ENCODE measurements at places on chromosomes 13 and 19. TPM values are rescaled to one million over a fixed set of nuclear protein-coding genes. Genes with fewer than 3 reads are reported as not detected.

DNA sequence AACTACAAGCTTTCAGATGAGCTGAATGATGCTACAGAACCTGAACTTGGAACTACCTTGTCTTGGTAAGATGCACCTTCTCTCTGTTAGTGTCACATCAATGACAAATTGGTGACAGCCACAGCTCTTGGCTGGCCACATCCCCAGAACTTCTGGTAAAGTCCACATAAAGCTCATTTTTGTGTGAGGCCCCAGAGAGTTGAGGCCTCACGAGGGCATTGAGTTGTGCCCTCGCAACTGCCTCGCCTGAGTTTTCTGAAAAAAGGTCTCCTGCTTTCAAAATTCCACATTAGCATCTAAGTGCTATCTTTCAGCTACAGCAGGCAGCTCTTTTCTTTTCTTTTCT lies 42.6 kb downstream of the MRPL57 start:
- H3K27me3 ChIP-seq = no peaks in the 10 kb centered on the region
- H3K36me3 ChIP-seq = no peaks in the 10 kb centered on the region
- H3K4me1 ChIP-seq = no peaks in the 10 kb centered on the region
- H3K4me3 ChIP-seq = no peak overlapping the region

- no peaks in the 10 kb centered on the region for H3K27me3 ChIP-seq
- H3K4me3 ChIP-seq = no peak overlapping the region
- H3K27ac ChIP-seq = no peak overlapping the region
- no peaks in the 10 kb centered on the region for H3K36me3 ChIP-seq
- no peaks in the 10 kb centered on the region for H3K4me1 ChIP-seq
- no peak for DNase-seq
Measured at GRCh38 chr19:17240826-17241399, 4.8 kb downstream of the NR2F6 start.

DNA sequence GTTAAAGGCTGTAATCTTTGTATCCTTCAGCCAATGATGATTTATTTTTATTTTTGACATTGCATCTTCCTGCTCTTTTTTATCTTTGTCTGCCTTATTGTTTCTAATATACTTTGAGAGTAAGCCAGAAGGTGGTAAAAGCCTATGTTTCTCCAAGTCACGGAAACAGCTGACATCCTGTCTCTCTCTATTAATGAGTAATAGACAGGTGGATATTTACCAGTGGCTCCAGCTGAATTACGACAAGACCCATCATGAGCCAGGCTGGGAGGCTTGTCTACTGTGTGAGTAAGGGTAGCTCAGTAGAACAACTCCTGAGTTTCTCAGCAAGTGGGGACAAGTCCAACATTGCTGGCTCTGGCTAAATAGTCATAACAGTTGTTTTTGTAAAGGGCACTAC lies 166.6 kb downstream of the NDFIP2 start:
- H3K27me3 ChIP-seq = no peaks in the 10 kb centered on the region
- no peak overlapping the region for H3K27ac ChIP-seq
- H3K36me3 ChIP-seq = no peaks in the 10 kb centered on the region
- no peaks in the 10 kb centered on the region for H3K4me1 ChIP-seq

DNA sequence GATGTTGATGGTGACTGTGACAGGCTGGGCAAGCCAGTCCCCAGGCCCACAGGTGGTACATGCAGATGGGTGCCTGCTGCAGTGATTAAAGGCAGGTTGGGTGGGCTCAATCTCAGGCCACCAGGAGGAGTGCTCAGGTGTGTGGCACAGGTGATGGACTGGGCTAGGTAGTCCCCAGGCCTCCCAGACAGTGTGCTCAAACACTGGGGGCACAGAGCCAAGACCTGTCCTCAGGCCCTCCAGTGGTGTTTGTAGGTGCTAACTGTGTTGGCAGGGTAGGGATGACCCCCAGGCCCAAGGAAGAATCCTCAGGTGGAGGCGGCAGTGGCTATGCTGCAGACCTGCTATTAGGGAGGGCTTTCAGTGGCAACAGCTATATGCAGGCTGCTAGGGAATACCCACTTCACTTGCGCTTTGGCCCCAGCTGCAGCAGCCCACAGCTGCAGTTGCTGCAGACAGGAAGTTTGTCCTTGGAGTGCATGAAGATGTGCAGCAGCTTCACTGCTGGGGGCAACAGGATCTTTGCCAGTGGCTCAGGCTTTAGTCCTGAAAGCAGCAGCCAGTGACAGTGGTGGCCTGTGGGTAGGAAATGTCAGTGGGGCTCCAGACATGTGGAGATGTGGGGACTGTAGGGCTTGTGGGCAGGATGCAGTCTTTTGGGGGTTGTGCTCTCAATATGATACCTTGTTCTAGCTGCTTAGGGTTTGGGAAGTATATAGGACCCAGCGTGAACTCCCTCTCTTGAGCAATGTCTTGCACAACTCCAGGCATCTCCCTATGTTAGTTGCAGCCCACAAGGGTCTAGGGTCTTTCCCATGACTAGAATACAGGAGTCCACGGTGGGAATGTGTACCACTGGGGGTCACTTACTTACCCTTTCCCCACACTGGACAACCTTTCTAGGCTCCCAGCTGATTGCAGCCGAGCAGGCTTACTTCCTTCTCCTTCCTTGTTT lies 54.1 kb upstream of the MLNR start:
- no peaks in the 10 kb centered on the region for H3K4me1 ChIP-seq
- no peak for DNase-seq
- no peak overlapping the region for H3K4me3 ChIP-seq
- H3K27ac ChIP-seq = no peak overlapping the region

DNA sequence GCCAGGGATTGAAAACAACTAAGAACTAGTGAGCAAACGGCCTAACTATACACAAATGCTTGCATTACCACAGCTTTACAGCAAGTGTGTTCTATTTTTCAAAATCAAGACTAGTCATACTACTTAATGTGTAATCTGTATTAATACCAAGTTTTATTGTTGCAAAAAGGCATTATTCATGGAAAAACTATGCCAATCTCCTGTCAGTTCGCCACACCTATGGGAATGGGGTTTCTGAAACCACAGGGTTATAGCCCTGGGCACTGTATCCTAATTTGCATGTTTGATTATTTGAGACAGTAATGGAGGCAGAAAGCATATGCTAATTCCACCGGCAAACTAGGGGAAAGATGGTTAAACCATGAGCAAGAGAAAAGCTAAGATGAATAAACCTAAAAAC lies 14.3 kb downstream of the GAS6 start:
- H3K4me1 ChIP-seq = peaks cover 5% of the 10 kb centered on the region
- H3K4me3 ChIP-seq = no peak overlapping the region
- H3K27ac ChIP-seq = no peak overlapping the region
- no peak for DNase-seq
- H3K36me3 ChIP-seq = no peaks in the 10 kb centered on the region

The RXFP2 gene
- not detected for total RNA-seq

The CYP4F3 gene
- total RNA-seq = 80.6 TPM

DNA sequence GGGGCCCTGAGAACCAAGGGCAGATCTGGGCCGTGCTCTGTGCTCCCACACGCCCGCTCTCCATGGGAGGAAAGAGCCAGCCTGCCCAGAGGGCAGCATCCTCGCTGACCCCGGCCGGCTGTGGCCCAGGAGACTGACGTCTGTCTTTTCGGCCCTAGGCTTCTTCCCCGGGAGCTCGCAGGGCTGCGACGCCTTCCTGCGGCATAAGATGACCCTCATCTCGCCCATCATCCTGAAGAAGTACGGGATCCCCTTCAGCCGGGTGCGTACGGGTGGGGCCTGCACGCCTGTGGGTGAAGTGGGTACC lies 108.2 kb downstream of the KDM4B start:
- no peak overlapping the region for H3K4me3 ChIP-seq
- no peak overlapping the region for H3K27ac ChIP-seq
- no peaks in the 10 kb centered on the region for H3K27me3 ChIP-seq
- no peak for DNase-seq
- H3K4me1 ChIP-seq = no peaks in the 10 kb centered on the region
- H3K36me3 ChIP-seq = peaks cover 71% of the 10 kb centered on the region

The KCNJ14 gene
- 2.0 TPM for total RNA-seq

DNA sequence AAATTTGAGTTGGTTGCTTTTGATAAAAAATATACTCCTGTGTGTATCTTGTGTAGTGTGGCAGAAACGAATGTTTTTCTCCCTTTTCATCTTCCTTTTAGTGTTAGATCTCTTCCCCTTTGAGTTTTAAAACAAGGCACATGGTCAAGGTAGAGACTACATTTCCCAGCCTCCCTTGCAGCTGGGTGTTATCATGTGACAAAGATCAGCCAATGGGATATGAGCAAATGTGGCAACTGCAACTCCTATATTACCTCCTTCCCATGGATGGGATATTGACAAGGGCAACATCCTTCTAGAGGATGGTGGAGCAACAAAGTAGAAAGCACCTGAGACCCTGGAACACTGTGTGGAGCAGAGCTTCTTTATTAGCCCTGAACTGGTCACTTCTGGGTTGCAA lies 42.4 kb downstream of the ADGRE3 start:
- no peaks in the 10 kb centered on the region for H3K27me3 ChIP-seq
- H3K4me3 ChIP-seq = no peak overlapping the region
- no peak overlapping the region for H3K27ac ChIP-seq

- H3K27me3 ChIP-seq = no peaks in the 10 kb centered on the region
- H3K4me3 ChIP-seq = no peak overlapping the region
- DNase-seq = no peak
- H3K4me1 ChIP-seq = no peaks in the 10 kb centered on the region
- no peak overlapping the region for H3K27ac ChIP-seq
- H3K36me3 ChIP-seq = no peaks in the 10 kb centered on the region
Measured at GRCh38 chr19:10069046-10069445, 17.1 kb upstream of the SHFL start.

The CTXN1 gene
- total RNA-seq = 2.4 TPM

- no peak overlapping the region for H3K4me3 ChIP-seq
- H3K27me3 ChIP-seq = no peaks in the 10 kb centered on the region
- no peaks in the 10 kb centered on the region for H3K36me3 ChIP-seq
- no peak for DNase-seq
- H3K4me1 ChIP-seq = no peaks in the 10 kb centered on the region
Measured at GRCh38 chr13:38781539-38781938, 94.7 kb downstream of the FREM2 start.

GRCh38 chr13:21541271-21541670 lies 62.7 kb downstream of the MICU2 start:
- no peaks in the 10 kb centered on the region for H3K4me1 ChIP-seq
- no peak overlapping the region for H3K4me3 ChIP-seq
- no peaks in the 10 kb centered on the region for H3K36me3 ChIP-seq
- no peak overlapping the region for H3K27ac ChIP-seq
- H3K27me3 ChIP-seq = no peaks in the 10 kb centered on the region

GRCh38 chr13:106383791-106384190 lies 151.7 kb downstream of the EFNB2 start:
- H3K27ac ChIP-seq = no peak overlapping the region
- H3K4me1 ChIP-seq = no peaks in the 10 kb centered on the region
- no peak overlapping the region for H3K4me3 ChIP-seq
- no peaks in the 10 kb centered on the region for H3K27me3 ChIP-seq
- no peak for DNase-seq

GRCh38 chr13:28355046-28355821 lies 139.7 kb downstream of the FLT1 start:
- DNase-seq = no peak
- H3K27me3 ChIP-seq = no peaks in the 10 kb centered on the region
- H3K4me3 ChIP-seq = no peak overlapping the region
- no peaks in the 10 kb centered on the region for H3K36me3 ChIP-seq
- no peaks in the 10 kb centered on the region for H3K4me1 ChIP-seq
- H3K27ac ChIP-seq = no peak overlapping the region

DNA sequence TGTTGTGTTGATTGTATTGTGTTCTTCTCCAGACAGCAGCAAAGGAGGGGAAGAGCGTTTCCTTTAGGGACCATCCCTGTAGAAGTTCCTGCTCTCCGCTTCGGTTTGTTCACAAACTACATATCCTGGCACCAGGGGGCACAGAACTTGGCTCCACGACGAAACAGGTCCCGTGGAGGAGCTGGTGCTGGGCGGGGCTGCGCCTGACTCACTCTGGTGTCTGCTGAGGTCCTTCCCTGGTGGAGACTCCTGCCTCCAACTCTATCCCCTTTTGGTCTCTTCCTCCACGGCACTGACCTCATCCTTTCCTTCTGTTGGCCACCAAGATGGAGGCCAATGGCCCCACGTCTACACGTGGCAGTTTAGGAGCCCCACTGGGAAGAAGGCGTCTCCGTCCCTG lies 14.7 kb downstream of the TMPRSS9 start:
- H3K27me3 ChIP-seq = no peaks in the 10 kb centered on the region
- H3K27ac ChIP-seq = no peak overlapping the region
- H3K36me3 ChIP-seq = no peaks in the 10 kb centered on the region
- no peak for DNase-seq
- H3K4me3 ChIP-seq = no peak overlapping the region

DNA sequence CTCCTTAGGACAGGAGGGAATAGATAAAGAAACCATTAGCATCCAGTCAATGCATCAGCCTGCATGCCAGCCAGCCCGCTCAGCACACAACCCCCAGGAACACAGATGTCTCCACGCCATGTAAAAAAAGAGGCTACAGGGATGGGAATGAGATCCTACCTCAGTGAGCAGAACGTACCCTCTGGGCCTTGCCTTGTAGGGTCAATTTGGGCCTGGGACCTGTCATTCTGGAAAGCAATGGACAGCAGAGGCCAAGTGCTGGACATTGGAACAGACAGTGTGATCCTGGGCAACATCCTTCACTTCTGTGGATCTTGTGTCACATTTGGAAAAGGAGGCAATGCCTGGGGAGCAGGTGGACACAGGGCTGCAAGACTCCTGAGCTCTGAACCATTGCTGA lies 26.0 kb downstream of the VSTM2B start:
- no peaks in the 10 kb centered on the region for H3K36me3 ChIP-seq
- H3K4me3 ChIP-seq = no peak overlapping the region
- H3K27ac ChIP-seq = no peak overlapping the region
- H3K4me1 ChIP-seq = no peaks in the 10 kb centered on the region
- DNase-seq = no peak
- H3K27me3 ChIP-seq = no peaks in the 10 kb centered on the region

- H3K4me1 ChIP-seq = no peaks in the 10 kb centered on the region
- no peaks in the 10 kb centered on the region for H3K27me3 ChIP-seq
- no peaks in the 10 kb centered on the region for H3K36me3 ChIP-seq
- H3K27ac ChIP-seq = no peak overlapping the region
- no peak overlapping the region for H3K4me3 ChIP-seq
Measured at GRCh38 chr13:57787058-57787791, 155.7 kb downstream of the PCDH17 start.

GRCh38 chr19:47650700-47651099 lies 41.8 kb downstream of the BICRA start:
- DNase-seq = no peak
- no peak overlapping the region for H3K27ac ChIP-seq
- no peaks in the 10 kb centered on the region for H3K27me3 ChIP-seq

Measured in Peyer's patch (tissue), 4 donors.